ENCODE measurements at places on chromosomes 13 and 19.

DNA sequence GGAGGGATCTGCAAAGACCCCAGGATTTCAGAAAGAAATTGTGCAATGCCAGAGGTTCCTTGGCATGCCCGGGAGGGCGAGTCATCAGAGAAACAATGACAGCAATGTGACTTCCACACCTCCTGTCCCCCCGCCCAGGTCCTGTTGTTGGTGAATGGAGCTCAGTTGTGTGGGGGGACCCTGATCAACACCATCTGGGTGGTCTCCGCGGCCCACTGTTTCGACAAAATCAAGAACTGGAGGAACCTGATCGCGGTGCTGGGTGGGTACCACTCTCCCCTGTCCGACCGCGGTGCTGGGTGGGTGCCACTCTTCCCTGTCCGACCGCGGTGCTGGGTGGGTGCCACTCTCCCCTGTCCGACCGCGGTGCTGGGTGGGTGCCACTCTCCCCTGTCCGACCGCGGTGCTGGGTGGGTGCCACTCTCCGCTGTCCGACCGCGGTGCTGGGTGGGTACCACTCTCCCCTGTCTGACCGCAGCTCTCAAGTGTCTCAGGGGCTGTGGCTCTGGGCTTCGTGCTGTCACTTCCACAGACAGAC is 5.2 kb upstream of the F10 start:
- no peak for DNase-seq

- DNase-seq = no peak
These were observed 26.9 kb upstream of the KL start for GRCh38 chr13:32989290-32989667.

- DNase-seq = no peak
These were observed 21.3 kb upstream of the SLC7A9 start for GRCh38 chr19:32890841-32891240.

GRCh38 chr19:35932291-35932936 is 3.8 kb upstream of the LRFN3 start:
- no peak for DNase-seq

GRCh38 chr13:110149036-110149435 is 157.9 kb downstream of the COL4A1 start:
- DNase-seq = no peak

DNA sequence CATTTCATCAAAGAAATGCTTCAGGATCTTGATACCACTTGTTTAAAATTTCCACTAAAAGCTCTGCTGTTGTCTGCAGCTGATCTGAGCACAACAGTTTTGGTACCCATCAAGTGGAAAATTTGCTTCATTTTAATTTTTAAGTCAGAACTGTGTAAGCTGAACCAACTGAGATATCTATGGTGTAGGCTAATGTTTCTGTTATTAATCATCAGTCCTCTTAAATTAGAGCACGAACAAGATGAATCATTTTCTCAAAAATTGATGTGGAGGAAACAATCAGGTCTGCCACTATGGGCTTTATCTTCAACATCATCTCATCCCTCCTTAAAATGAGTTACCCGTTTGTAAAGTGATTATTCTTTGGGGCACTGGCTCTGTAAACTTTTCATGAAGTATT is 221.5 kb upstream of the NBEA start:
- DNase-seq = no peak

DNA sequence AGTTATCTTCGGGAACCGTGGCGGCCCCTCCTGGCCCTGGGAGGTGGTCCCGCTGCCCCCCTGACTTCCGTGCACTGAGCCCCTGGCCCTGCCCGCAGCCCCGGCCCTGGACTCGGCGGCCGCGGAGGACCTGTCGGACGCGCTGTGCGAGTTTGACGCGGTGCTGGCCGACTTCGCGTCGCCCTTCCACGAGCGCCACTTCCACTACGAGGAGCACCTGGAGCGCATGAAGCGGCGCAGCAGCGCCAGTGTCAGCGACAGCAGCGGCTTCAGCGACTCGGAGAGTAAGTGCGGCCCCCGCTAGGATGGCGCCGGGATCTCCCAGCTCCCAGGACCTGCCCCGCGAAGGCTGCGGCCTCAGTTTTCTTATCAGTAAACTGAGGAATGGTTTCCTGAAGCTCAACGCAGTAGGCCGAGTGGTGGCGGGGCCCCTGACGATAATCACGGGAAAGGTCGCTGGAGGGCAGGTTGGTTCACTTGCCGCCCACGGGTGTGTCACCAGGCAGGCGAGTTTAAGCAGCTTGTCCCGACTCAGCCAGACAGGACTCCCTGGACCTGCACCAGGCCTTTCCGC is 924 bp downstream of the RGCC start:
- DNase-seq = peak; percentile 74

DNA sequence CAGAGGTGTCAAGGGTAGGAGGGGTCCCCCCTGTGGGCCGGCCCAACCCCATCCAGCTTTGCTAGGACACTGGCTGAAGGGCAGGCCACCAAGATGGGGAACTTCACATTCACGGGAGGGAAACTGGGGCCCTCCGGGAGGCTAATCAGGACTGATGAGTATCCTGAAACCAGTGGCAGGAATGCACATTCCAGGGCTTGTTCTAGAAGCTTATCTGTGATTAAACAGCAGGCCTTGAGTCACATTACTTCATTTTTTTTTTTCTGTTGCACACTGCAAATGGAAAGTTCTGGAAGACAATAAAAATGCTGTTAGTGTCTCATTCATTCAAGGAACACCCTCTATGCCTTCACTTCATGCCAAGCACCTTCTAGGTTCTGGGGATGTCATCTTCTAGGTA is 15.5 kb upstream of the SIGLEC11 start:
- DNase-seq = no peak

- peak; percentile 39 for DNase-seq
These were observed 103.7 kb upstream of the EDNRB start for GRCh38 chr13:78022164-78022877.

- peak; percentile 74 for DNase-seq
These were observed 11.3 kb downstream of the LCP1 start for GRCh38 chr13:46170687-46171086.

DNA sequence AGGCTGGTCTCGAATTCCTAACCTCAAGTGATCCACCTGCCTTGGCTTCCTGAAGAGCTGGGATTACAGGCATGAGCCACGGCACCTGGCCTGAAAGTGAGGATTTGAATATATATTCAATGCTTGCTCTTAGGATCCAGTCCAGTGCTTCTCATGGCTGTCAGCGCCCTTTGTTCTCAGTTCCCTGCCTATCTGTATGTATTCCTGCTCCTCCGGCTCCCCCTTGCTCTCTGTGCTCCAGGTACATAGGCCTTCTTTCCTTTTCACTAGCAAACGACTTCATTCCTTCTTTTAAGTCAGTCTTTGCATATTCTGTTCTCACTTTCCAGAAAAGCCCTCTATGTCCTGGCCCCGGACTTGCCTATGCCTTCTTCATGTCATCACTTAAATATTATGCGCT is 232.8 kb downstream of the DACH1 start:
- DNase-seq = no peak

- no peak for DNase-seq
These were observed 246.1 kb downstream of the DCT start for GRCh38 chr13:94233401-94233800.

- DNase-seq = no peak
These were observed 1634.2 kb downstream of the PCDH9 start for GRCh38 chr13:65595916-65596315.

- DNase-seq = no peak
These were observed 18.8 kb upstream of the FLT1 start for GRCh38 chr13:28513745-28514144.

GRCh38 chr13:107170270-107170931 is 602.5 kb upstream of the ARGLU1 start:
- DNase-seq = no peak

- DNase-seq = no peak
These were observed 7.1 kb upstream of the GPR18 start for GRCh38 chr13:99265162-99265800.

- peak; percentile 46 for DNase-seq
These were observed 574 bp downstream of the SH3GL1 start for GRCh38 chr19:4399812-4400134.

DNA sequence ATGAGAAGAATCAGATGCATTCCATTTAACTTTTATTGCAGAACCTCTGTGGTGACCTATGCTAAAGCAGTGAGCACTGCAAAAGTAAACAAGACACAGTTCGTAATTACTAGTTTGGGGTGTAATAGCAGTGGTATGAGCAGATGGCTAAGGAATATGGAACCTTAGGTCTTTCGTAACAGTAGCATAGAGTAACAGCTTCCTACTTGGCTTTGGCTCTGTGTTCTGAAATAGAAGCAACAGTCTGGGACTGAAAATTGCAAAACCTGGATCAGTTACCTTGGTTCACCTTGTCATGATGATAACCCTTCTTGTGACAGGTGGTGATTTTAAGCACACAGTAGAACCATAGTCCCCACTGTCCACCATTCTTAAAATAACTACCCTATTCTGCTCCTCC is 303.4 kb downstream of the GPC6 start:
- no peak for DNase-seq

GRCh38 chr13:36858290-36858689 is 39.3 kb downstream of the RFXAP start:
- DNase-seq = no peak

GRCh38 chr19:38277549-38277948 is 13.2 kb downstream of the SPINT2 start:
- no peak for DNase-seq

GRCh38 chr13:76292031-76292430 is 594.2 kb downstream of the KCTD12 start:
- no peak for DNase-seq

GRCh38 chr13:112652512-112653070 is 37.2 kb upstream of the ATP11A start:
- DNase-seq = no peak

DNA sequence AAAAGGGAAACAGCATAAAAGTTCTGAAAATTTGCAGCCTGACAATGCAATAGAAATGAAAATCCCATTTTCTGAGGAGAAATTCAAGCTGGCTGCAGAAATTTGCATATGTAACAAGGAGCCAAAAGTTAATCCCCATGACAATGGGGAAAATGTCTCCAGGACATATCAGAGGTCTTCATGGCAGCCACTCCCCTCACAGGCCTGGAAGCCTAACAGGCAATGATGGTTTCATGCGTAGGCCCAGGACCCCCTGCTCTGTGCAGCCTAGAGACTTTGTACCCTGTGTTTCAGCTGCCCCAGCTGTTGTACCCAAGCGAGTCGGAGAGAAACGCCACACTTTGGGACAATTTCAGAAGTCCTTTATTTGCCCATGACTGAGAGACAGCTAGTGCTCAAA is 701.3 kb upstream of the KLHL1 start:
- DNase-seq = no peak

DNA sequence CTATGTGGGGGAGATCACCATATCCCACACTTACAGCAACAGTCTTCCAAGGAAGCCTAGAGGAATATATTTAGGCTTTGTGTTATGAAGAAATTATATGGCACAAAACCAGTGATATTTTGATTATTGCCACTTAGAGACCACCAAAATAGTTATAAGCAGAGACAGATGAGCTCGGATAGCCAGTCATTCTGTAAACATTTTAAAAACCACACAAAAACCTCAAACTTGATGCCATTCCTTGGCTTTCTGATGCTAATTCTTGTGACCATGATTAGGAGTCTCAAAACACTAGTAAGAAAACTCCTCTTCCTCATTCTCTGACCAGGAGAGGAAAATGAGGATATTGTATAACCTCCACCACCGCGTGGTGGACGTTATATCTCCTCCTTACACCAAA is 496.4 kb downstream of the FOXO1 start:
- DNase-seq = no peak

DNA sequence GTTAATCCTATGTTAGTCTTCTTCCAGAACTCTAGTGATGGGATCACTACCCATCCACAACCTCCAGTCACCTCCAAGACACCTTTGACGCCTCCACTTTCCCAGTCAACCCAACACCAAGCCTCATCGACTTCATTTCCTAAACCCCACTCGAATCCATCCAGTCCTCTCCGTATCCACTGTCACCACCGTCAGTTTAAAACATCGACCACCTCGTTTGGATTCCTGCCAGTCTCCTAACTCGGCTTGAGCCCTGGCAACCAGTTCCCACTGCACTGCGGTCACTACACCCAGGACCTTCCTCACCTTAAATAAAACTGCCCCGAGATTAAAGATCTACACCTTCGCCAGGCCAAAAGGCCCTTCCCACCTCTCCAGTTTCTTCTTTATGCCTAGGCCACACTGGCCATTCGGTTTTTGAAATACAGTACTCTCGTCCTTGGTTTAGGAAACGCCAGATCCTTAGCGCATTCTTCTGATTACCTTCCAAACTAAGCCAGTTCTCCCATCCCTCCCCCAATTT is 1.2 kb downstream of the MTIF3 start:
- no peak for DNase-seq

GRCh38 chr13:26727633-26728032 is 33.0 kb downstream of the GPR12 start:
- no peak for DNase-seq

GRCh38 chr13:94198681-94199080 is 280.8 kb downstream of the DCT start:
- no peak for DNase-seq

- DNase-seq = peak; percentile 65
These were observed 16.3 kb downstream of the POP4 start for GRCh38 chr19:29622166-29623070.

GRCh38 chr19:6412447-6413091 is 12.0 kb downstream of the KHSRP start:
- DNase-seq = peak; percentile 72

GRCh38 chr19:33000510-33000909 is 28.5 kb downstream of the FAAP24 start:
- no peak for DNase-seq

- DNase-seq = no peak
These were observed 243.0 kb downstream of the PCDH17 start for GRCh38 chr13:57874530-57874929.

GRCh38 chr19:36207605-36208252 is 6.7 kb downstream of the ZNF565 start:
- DNase-seq = no peak

- DNase-seq = no peak
These were observed 28.8 kb upstream of the MCF2L start for GRCh38 chr13:112940236-112940635.

DNA sequence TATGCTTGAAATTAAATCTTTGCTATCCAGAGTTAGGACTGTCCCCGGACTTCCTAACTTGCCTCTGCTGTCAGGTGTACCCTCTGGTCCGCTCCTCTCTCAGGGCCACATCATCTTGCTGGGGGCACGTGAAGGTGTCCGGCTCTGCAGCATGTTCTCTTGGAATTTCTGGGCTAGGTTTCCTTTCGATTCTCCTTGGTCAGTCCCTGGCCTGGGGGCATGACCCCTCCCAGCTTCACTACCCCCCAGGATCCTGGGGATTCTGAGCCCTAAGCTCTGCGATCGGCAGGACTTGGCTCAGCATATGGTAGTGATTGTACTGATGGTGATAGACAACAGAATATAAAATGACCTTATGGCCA is 5.1 kb upstream of the GPI start:
- no peak for DNase-seq

- DNase-seq = peak; percentile 32
These were observed 32.2 kb downstream of the SLAIN1 start for GRCh38 chr13:77729502-77730221.
